ENCODE measurements at places on chromosomes 7 and 10.

GRCh38 chr10:14601872-14602725 lies 172.6 kb downstream of the FAM107B start:
- DNase-seq = no peak

DNA sequence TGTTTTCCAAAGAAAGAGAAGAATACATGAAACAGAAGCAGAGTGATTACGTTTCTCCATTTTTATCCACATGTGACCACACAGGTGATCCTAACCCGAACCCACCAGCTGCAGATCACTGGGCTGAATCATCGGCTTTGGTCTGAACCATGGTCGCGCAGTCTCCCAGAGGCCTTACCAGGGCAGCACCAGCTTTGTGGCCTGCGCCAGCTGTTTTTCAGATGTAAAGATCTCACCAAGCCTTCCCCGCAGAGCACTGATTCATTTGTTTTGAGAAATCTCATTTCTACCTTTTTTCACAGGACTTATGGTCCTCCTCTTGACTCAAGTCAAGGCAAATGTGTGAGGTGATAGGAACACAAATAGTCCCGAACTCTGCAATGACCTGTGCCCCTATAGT lies 207.0 kb upstream of the PPP2R2D start:
- DNase-seq = no peak

DNA sequence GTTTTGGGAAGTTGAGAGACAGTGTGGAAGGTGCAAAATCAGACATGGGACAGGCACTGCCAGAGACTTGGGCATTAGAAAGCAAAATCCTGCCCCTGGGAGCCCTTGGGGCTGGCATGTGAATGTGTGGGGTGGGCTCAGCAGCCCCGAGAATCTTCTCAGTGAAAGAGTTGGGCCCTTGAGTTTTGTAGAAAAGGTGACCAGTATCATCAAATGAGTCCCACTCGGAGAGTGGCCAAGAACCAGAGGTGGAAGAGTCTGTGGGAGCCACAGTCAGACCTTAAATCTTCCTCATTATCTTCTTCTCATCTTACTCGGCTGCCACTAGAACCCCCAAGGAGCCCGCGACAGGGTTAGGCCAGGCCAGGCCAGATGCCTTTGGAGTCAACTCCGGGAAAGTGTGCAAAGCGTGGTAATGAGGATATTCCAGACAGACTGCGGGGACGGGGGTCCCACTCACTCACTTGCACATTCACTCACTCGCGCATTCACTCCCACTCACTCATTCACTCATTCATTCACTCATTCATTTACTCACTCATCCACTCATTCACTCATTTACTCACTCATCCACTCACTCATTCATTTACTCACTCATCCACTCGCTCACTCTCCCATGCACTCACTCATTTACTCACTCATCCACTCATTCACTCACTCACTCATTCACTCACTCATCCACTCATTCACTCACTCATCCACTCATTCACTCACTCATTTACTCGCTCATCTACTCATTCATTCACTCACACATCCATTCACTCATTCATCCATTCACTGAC lies 74.9 kb downstream of the CARD11 start:
- DNase-seq = no peak

DNA sequence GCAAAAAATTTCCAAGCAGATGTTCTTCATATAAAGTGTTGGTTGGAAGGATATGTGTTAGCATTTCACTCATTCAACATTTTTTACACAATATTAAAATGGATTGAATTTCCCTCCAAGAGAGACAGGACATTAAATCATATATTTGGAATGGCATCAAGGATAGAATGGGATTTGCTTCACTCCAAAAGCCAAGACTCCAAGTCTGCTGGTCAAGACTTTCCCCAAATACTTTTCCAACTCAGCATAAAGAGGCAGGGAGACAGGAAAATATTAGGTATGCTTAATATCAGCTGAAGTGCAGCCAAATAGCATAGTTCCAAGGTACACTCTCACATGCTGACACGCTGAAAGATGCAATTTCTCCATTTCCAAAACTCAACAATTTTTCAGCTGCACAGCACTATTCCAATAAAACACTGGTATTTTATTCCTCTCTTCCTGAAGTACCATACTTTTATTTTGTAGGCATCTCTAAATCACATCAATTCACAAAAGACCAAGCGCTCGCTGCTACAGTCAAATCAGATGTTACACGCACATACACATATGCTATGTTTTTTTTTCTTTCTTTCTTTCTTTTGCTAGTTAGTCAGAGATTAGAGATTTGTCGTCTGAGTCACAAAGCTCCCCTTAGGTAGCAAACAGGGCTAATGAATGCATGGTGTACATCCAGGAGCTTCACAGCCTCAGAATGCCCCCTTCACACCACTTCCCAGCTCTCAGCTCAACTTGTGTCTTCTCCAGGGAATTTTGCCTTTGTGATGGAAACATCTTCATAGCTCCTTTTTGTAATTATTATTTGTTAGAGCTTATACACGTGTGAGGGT lies 1033.8 kb upstream of the AUTS2 start:
- DNase-seq = no peak

GRCh38 chr10:115092258-115092554 lies 959 bp upstream of the ATRNL1 start:
- no peak for DNase-seq

DNA sequence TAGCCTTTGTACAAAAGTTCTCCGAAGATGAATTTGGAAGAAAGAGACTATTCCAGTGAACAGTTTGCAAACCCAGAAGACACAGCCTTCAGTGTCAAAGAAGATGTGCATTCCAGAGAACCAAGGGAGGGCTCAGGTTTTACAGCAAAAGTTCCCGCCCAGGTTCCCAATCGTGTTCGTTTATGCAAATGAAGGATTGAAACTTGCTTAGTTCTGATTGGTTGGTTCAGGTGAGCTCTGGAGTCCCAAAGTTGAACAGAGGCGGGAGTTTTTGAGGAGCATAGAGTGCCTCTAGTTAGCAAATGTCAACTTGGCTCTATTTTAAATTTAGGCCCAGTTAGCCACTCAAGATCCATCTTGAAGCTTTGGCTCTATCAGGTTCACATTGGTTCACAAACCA lies 51.3 kb downstream of the TMEM270 start:
- DNase-seq = no peak

- no peak for DNase-seq
Measured at GRCh38 chr7:26784118-26784517, 80.3 kb downstream of the SKAP2 start.

GRCh38 chr10:53127686-53128085 lies 355.1 kb upstream of the MBL2 start:
- no peak for DNase-seq

- DNase-seq = no peak
Measured at GRCh38 chr7:43878867-43879266, 9.6 kb upstream of the MRPS24 start.

DNA sequence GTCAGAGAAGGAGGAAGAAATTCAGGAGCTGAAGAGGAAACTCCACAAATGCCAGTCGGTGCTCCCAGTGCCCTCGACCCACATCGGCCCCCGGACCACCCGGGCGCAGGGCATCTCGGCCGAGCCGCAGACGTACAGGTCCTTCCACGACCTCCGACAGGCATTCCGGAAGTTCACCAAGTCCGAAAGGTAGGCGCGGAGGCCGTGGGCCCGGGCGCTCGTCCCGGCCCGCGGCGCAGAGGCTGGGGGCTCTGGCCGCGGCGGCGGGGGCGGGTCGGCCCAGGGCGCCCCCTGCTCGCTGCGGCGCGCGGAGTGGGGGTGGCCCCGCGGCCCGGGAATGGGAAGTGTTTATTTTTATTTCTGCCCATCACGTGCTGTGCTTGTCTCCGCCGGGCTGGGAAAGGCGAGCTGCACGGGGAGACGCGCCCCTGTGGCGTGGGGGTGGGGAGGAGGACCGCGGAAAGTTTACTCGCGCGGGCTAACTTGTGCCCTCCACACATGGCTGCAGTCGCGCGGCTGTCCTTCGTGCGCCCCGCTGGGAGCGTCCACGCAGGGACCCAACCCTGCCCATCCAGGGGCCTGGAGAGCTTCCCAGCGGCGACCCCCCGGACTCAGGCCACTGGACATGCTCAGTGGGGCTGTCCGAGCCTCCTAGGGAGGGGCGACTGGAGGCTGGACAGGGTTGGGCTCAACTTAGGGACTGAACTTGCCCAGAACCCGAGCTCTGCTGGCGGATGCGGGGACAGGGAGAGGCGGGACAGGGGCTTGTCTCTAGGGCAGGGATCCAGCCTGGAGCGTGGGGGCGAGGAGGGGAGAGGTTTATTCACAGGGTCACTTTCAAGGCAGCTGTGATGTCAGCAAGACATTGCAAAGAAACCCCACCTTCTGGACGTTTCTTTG lies 82.6 kb upstream of the PRKG1 start:
- no peak for DNase-seq

DNA sequence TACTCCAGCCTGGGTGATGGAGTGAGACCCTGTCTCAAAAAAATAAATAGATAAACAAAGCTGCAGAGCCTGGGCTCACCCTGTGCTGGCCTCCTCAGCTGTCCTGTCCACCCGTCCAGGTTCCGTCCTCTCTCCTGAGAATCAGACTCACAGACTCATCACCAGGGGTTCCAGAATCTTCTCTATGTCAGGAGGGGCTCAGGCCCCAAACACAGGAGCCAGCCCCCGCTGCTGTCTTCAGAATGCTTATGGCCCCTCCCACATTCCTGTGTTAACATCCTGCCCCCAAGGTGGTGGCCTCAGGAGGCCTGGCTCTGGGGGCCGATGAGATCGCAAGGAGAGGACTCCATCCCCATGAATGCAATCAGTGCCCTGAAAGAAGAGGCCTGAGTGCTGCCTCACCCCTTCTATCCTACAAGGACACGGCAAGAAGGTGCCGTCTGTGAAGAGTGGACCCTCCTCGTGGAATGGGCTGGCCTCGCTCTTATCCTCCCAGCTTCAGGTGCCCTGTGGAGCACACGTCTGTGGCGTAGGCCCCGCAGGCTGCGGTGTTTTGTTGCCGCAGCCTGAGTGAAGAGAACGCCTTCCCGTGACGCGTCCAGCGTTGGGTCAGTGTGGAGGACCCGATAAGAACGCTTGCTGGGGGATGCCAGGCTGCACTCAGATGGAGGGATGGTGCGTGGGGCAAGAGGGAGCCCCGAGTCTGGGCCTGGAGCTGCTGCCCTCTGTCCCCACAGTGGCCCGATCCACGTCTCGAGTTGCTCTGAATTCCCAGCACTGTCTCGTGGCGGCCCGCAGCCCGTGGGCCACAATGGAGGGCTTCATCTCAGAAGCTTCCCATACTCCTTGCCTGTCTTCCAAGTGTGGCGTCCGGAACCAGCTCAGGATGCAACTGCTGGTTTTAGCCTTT lies 77.1 kb downstream of the INPP5A start:
- DNase-seq = no peak

GRCh38 chr7:5357951-5358350 lies 65.7 kb downstream of the TNRC18 start:
- DNase-seq = no peak

- no peak for DNase-seq
Measured at GRCh38 chr7:19915596-19915995, 142.2 kb upstream of the TMEM196 start.

DNA sequence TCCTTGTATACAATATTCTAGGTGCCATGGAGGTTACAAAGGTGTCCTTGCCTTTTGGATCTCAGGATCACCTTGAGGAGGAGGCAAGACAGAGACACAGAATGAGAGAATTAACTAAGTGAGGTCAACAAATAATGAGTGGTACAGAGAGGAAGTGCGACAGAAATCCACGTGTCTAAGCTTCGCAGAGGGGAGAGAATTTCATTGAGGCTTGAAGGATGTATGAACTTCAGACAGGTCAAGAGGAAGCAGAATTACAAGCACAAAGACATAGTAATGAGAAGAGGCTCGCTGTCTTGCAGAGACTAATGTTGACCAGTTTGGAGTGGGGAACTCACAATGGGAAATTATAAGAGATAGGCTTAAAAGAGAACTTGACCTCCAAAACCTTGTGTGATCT lies 308.7 kb downstream of the FRMD4A start:
- no peak for DNase-seq

- DNase-seq = no peak
Measured at GRCh38 chr7:92639966-92640365, 49.8 kb upstream of the FAM133B start.

- DNase-seq = no peak
Measured at GRCh38 chr7:37643876-37644275, 39.7 kb upstream of the GPR141 start.

DNA sequence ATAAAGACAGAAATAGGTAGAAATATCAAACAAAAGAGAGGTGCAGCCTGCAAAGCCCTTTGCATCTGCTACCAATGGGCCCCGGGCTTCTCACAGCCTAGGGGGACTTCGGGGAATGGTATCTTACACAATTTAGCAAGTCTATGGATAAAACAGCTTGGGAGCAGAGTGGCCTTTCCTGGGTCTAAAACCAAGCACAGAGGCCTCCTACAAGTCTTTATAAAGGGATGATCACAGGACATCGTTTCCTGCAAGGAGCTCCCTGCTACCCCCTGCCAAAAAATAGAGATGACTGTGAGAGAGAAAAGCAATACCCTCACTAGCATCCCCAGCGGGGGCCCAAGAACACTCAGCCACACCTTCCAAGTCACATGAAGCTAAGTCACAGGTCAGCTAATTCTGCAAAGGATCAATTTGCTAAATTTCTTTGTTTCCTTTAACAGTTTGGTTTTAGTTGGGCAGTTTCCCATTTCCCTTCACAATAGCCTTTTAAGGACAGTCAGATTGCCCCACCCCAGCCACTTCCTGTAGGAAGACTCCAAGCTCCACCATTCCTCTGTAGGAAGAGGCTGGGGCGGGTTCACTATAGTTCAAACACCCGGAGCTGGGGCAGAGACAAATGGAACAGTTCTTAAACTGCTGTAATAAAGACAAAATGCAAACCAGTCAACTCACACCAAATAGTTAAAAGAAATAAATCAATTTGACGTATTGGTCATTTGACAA lies 105.5 kb downstream of the SLIT1 start:
- DNase-seq = no peak

DNA sequence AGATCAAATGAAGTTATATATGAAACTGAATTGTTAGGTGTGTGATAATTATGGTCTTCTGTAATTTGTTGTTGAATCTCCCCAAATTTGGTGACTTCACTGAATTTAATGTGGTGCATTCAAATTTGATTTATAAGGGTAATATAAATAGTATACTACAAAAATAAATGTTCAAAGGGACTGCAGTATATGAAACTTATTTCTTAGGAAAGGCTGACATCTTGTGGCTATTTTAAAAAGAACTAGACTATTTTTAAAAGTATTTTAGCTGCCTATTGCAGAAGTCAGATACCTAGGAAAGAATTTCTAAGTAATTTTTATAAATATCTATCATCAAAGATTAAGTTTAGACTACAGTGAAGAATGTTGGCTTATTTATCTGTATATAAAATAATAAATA lies 36.6 kb downstream of the ATRNL1 start:
- no peak for DNase-seq

- no peak for DNase-seq
Measured at GRCh38 chr10:49414496-49414895, 18.6 kb upstream of the DRGX start.

GRCh38 chr10:36266923-36267322 lies 624.8 kb upstream of the FZD8 start:
- no peak for DNase-seq

DNA sequence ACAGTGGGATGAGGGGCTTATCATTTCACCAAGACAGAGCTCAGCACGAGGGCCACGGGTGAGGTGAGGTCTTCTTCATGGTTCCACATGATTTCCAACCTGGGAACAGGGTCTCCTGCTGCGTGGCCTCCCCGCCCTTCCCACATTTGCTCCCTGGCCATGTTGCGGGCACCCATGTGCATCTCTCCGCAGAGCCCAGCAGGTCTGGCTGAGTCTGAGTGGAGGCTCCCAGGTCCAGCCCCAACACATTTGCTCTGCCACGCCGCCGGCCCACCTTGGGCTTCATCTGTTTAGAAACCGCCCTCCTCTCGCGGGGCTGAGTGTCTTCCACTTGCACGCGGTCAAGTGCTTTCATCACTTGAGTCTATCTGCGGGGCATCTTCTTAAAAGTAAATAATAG lies 14.8 kb upstream of the PRKAR1B start:
- DNase-seq = no peak

All from amniotic stem cell (primary cell).